Activated naive CD4-positive, alpha-beta T cell (primary cell): ENCODE measurements at places on chromosomes 4 and X.

GRCh38 chrX:110145854-110146253, 142.9 kb downstream of the TMEM164 start:
- no peak for DNase-seq

DNA sequence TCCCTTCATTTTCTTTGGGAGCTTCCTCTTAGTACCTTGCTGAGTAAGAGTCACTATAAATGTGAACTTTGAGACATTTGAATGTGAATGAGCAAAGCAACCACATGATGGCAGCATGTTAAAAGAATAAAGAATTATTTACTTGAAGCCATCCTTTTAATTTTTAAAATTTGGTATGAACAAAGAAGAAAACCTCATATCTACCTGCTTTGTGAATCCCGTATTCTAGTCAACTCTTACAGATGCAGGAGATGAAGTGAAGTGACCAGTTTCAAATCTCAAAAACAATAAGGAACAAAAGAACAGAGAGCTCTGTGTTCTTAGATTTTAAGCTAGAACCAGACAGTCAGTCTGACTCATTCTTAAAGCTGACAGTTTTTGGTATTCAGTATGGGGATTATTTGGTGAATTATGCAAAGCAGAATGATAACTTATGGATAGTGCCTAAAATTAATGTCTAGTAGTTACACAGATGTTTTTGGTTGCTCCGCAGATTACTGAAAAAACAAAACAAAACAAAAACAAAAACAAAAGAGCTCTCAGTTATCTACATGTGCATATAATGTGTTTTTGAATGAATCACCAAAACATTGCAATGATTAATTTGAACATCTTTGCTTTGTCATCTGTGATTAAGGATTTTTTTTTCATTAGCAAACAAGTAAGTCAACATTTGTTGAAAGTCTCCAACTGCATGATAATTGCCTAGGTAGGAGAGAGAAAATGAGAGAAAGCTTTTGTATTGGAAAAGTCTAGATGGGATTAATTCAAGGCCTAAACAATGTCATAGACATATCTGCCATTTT, 48.2 kb upstream of the H2AZ1 start:
- DNase-seq, result no peak

DNA sequence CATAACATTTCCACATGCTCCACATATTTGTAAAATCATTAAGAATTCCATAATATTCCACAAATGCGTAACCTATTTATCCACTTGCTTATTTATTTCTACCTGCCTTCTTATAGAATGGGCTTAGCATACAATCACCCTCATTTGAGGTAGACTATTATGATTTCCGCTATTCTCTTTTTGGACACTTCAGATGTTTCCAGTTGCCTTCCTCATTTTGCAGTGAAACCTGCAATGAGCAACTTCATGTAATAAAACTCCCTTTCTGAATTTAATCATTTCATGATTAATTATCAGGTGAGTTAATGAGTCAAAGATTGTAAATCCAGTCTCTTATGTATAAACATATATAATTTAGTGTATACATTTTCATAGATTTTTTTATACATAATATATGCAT, 58.0 kb downstream of the PPP3CA start:
- DNase-seq, result no peak

GRCh38 chr4:54802336-54802735, 144.6 kb downstream of the KIT start:
- no peak for DNase-seq

DNA sequence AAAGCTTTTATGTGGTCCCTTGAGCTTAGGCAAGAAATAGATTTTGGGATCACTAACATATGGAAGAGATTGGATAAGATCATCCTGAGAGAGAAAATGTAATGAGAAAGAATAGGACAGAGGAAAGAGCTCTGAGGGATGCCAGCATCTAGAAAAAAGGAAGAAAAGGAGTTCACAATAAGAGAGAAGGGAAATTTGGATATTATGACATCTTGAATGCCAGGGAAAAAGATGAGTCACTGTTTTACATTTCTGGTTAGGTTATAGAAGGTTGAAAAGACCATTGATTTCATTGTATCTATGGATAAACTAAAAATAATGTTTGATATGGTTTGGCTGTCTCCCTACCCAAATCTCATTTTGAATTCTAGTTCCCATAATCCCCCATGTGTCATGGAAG, 208.5 kb downstream of the MAD2L1 start:
- no peak for DNase-seq

GRCh38 chrX:72276478-72276953, 532 bp downstream of the RPS4X start:
- no peak for DNase-seq

DNA sequence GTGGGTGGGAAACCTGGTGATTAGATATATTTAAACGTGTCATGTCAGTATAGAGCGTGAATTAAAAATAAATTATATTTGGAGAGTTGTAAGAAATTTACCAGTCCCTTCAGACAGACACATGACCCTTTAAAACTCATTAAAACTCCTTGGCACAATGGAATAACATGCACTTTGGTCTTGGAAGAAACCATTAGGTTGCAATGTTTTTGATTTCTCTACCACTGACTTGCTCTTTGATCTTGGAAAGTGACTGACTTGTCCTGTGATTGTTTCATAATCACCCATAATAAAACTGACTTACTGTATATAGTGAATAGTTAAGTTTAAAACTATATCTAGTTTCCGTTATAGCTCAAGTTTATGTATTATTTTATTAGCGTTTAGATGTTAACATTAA, 35.8 kb downstream of the FHL1 start:
- no peak for DNase-seq

DNA sequence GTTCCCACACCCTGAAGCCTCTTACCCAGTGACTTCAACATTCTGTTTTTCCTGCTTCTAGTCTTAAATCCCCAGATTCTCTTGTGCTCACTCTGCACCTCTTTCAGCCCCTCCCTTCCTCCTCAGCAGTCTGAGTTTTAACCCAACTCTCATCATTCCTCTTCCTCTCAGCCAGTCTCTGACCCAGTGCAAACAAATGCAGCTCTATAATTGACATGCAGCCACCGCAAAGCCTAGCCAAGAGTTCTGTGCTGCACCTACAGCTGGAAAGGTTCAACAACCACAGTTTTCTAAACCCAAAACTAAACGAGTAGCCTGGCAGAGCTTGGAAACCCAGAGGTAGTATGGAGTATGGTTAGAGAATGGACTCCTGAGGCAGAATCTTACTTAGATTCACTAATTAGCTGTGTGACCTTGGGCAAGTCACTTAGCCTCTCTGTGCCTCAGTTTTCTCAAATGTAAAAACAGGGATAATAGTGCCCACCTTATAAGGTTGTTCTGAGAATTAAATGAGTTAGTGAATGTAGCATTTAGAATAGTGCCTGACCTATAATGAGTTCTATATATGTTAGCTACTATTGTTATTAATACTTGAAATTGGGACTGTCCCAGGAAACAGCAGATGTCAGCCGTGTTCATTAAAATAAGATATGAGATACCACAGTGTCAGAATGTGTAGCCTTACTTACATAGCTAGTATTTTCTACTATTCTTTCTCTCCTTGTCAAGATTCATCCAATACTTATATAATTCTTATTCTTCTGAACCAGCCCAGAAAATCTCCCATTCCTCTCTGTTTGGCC, 3.5 kb downstream of the TMEM154 start:
- DNase-seq, result no peak

- DNase-seq, result no peak
Observed at GRCh38 chr4:3221996-3222395, 27.0 kb upstream of the MSANTD1 start.

DNA sequence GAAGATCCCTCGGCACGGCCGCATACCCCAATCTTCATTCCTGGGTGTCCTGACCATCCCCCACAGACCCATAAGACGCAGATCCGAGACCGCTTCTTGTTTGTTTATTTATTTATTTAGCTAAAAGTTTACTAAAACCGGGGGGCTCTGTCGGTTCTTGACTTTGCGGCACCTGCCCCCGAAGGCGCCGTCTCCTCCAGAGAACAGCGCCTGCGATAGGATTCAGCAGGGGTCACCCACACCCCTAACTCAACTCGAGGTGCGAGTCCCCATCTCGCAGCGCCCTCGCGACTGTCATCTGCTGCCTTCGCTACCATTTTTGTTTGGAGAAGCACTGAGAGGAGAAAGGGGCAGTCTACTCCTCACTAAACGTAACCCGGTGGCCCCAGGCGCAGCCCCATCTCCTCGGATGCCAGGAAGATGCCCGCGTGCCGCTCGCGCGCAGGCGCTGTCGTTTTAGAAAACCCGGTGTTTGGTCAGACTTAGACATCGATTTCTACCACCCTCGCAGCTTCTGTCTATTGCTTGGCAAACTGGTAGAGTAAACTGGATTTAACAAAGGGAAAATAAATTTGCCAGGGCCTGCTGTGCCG, 18.9 kb upstream of the GPR101 start:
- DNase-seq, result no peak

- DNase-seq, result no peak
Observed at GRCh38 chr4:100539706-100540105, 21.9 kb upstream of the EMCN start.
